Fibroblast of the aortic adventitia (primary cell): ENCODE measurements at places on chromosomes 16 and 17. TPM values are rescaled to one million over a fixed set of nuclear protein-coding genes. Genes with fewer than 3 reads are reported as not detected.

Gene KRT14
- total RNA-seq: 0.82 and 1.3 TPM in 2 replicates

GRCh38 chr16:25950586-25951281 is 259.0 kb downstream of the HS3ST4 start:
- DNase-seq: no peak

Gene SPHK1
- 31.7 and 84.0 TPM in 2 replicates for total RNA-seq

Gene MARVELD3
- not detected in 2 replicates for total RNA-seq

DNA sequence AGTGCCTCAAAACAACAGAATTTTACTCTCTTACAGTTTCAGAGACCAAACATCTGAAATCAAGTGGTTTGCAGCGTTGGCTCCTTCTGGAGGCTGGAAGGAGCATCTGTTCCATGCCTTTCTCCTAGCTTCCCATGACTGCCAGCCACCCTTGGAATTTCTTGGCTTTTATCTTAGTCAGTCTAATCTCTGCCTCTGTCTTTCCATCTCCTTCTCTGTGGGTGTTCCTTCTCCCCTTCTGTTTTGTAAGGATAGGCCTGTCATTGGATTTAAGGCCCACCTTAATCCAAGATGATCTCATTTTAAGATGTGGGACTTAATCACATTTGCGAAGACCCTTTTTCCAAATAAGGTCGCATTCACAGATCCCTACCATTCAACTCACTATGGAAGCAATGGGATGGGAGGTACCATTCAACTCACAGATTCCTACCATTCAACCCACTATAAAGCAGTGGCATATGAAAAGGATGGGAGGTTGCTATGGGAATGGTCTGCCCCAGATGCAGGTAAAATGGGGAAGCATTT is 321.8 kb downstream of the WWOX start:
- DNase-seq: no peak

DNA sequence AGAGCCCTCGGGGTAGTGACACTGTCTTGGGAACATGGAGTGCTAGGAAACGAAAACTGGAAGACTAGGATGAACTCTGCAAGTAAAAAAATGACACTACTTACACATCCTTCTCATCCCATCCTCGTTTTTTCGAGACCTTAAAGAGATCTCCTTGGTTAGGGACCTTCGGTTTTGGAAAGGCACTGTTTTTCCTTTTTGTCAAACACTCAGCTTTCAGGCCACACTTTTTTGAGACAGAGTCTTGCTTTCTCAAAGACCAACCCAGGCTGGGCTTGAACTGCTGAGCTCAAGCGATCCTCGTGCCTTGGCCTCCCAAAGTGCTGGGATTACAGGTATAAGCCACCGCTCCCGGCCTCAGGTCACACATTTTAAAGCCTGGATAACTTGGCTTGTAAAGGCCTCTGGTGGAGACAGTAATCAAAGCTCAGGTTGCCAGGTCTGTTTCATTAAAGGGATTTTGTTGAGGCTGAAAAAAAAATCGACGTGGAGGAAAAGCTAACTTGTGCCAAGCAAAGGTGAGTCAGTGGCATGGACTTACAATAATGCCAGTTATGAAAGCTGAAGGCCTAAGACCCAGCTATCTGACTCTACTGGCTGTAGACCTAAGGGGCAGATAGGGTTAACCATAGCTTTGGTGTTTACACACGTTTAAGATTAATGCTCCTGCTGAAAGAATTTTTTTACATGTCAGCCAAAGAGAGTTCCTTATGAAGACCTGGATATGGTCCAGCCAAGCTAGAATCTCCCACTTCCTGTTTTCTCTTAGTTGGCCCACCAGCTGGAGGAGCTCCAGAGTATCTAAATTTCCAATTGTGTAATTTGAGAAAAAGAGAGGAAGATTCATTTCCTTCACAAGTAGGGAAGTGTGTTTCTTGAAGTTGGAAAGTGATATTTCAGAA is 823 bp downstream of the NBR1 start:
- DNase-seq: peak; percentile 95

Gene P4HB
- 763 and 1,500 TPM in 2 replicates for total RNA-seq

DNA sequence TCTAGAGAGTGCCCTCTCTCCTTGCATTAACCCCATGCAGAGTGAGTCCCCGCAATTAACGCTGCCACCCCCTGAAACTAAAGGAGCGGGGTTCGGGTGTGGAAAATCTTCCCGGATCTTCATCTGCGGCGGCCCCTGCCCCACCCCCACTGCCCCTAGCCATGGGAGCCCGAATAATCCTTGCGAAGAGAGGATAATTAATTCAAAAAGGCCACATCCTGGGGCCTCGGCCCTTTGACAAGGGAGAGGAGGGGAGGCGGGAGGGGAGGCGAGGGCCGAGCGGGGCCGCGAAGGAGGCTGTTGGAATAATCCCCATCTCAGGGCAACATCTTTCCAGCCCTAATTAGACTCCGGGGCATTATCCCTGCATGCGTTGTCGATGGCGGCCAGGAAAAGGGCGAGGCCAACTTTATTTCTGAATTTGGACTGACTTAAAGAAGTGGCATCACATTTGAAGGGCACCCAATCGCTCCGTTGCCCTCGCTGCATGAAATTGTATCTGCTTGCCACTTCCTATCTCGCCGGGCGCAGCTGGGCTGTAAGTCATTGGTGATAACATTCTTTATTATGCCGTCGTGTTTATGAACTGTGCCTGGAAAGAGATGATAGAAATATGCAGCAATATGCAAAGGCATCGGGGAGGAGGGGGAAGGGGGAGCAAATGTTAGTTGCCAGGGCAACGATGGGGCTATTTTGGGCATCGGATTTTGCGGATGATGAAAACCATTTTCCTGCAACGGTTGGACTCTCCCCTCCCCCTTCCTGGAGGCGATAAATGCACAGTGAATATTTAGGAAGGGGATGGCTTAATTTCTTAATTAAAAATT is 387.1 kb upstream of the TNRC6C start:
- peak; percentile 48 for DNase-seq

DNA sequence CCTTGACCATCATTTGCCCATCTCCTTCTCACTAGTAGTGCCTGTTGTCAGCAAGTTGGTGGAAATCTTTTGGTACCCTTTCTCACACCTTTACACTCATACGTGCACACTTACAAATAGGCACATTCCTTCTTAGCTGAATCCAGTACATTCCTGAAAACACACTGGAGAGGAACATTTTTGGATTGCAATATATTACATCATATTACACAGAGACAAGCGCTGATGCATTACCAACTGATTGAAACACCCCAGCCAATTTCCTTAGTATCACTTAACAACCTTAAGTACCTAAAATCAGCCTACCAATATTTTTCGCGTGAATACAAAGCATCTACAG is 64.1 kb downstream of the PLCG2 start:
- peak; percentile 53 for DNase-seq

Gene ZSCAN10
- total RNA-seq: not detected in 2 replicates

DNA sequence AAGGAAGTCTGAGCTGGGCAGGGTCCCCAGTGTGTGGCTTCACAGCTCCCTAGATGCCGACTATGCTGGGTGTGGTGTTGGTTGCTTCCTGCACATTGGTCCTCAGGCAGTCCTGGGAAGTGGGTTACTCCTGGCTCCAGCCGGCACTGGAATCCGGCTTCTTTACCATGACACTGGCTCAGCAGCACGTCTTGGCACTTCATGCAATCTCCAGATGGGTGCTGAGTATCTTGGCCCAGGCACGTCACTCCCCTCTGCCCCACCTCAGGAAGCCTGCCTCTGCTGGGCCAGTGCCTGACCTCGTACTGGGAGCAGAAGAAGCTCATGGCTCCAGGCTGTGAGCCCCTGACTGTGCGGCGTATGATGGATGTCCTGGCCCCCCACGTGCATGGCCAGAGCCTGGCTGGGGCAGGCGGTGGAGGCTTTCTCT is 24.5 kb downstream of the FCSK start:
- DNase-seq: peak; percentile 48

Gene KCNH4
- 0.09 TPM in 1 of 2 replicates, not detected in the other for total RNA-seq

- peak; percentile 28 for DNase-seq
Observed at GRCh38 chr16:27369806-27370205, 32.2 kb upstream of the IL21R start.

DNA sequence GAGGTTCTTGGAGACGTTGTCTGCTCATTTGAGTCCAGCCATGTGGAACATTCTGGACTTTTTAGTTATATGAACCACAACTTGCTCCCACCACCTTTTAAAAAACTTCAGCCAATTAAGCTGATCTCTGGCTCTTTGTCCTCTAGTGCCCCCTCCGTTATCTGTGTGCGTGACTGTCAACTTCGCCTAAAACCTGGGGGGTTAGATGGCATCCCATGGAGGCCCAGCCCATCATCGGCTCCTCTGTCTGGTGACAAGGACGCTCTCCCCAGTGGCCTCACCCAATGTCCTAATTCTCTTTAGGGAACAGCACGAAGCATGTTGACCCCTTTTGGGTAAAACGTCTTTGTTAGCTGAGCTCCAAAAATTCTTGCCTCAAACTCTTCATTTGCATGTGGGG is 341.0 kb upstream of the TNRC6C start:
- DNase-seq: no peak

GRCh38 chr17:16923097-16923903 is 48.6 kb downstream of the TNFRSF13B start:
- DNase-seq: no peak

DNA sequence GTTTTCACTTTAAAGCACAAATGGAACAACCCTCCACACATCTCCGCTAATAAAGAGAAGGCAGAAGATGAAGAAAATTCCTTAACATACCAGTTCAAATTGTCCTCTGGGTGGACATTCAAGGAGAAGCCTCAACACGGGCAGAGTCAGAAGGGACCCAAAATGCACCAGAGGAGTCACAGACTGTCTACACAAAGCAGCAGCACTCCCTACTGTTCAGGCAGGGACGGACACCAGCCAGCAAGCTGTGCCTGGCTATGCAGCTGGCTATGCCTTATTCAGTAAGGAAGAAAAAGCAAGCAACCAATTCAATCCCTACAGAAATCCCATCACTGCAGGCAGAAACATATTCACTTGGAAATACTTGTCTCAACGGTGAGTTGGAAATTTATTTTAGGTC is 8.1 kb downstream of the DNAJC7 start:
- no peak for DNase-seq

- no peak for DNase-seq
Observed at GRCh38 chr17:63165400-63165799, 199.4 kb downstream of the TANC2 start.

Gene ZNRF1
- 9.5 and 14.5 TPM in 2 replicates for total RNA-seq
